Fibroblast of lung (primary cell): ENCODE measurements at places on chromosomes 6 and 20. TPM values are rescaled to one million over a fixed set of nuclear protein-coding genes. Genes with fewer than 3 reads are reported as not detected.
A peak's percentile ranks its signal among the peaks of the same experiment; 100 is the strongest.

GRCh38 chr6:16292942-16293341, 54.6 kb downstream of the GMPR start:
- DNase-seq = no peak

DNA sequence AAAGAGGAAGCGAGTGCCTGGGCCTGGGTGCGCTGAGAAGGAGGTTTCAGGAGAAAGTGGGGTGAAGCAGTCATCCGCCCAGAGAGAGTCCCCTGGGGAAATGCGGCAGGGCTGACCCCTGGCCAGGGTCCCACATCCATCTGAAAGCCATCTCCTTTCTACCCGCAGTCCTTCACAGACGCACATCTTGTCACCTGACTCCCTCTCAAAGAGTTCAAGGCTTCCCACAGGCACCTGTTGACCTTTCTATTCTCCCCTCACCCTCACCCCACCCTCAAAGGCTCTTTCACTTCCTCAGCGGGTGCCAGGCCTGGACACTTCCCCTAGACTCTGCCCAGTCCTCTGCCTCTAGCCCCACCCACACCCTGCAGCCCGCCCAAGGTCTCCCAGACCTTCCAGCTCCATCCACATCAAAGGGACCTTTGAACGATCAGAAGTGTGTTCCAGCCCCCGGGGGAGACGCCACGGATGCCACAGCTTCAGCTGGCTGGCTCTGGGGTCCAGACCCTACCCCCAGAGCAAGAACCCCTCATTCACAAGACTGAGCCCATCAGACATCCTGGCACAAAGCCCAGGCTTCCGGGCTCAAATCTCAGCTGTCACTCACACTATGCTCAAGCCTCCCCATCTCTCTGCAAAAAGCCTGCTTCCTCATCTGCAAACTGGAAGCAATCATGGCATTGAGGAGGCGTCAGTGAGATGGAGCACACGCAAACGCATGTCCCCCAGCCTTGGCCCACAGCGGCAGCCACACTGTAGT, 2.1 kb downstream of the CTSZ start:
- no peak for DNase-seq

- no peak for DNase-seq
These were observed 28.7 kb upstream of the PMEPA1 start for GRCh38 chr20:57738484-57738883.

The C6orf132 gene
- total RNA-seq = 1.0 and 1.2 TPM in 2 replicates

GRCh38 chr6:133242637-133243585, 1.8 kb downstream of the EYA4 start:
- peak; percentile 64 for DNase-seq

The KIF6 gene
- total RNA-seq = 0.77 and 0.83 TPM in 2 replicates

- no peak for DNase-seq
These were observed 313.7 kb upstream of the SUPT3H start for GRCh38 chr6:45691426-45691825.

GRCh38 chr20:24983896-24984295, 8.7 kb downstream of the APMAP start:
- DNase-seq = no peak

DNA sequence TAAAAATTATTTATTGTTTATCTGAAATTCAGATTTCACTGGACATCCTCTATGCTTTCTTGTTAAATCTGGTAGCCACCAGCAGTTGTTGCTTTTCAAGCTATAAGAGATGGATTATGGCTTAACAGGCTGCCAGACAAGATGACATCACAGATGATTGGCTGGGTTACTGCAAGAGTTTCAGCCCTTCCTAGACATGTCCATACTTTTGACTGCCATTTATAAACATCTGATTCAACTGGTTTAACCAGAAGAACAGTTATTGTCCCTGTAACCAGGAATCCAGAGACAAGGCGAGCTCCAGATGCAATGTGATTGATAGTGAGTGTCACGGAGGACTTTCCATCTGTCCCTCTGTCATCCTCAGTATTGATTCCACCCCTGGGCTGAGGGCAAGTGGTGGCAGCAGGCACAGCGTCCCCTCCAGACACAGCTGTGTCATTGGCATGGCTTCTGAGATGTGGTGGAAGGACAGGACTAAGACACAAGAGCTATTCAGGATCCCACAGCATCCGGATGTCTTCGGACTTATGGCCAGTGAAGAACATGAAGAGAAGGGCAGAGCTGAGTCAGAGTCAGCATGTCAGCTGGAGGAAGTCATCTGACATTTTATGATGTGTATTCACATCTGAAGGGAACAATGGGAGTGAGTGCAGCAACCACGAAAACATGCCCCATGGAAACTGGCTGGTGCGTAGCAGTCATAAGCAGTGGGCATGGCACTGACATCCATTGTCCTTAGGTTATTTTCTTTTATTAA, 284.5 kb upstream of the CDYL start:
- peak; percentile 9 for DNase-seq

DNA sequence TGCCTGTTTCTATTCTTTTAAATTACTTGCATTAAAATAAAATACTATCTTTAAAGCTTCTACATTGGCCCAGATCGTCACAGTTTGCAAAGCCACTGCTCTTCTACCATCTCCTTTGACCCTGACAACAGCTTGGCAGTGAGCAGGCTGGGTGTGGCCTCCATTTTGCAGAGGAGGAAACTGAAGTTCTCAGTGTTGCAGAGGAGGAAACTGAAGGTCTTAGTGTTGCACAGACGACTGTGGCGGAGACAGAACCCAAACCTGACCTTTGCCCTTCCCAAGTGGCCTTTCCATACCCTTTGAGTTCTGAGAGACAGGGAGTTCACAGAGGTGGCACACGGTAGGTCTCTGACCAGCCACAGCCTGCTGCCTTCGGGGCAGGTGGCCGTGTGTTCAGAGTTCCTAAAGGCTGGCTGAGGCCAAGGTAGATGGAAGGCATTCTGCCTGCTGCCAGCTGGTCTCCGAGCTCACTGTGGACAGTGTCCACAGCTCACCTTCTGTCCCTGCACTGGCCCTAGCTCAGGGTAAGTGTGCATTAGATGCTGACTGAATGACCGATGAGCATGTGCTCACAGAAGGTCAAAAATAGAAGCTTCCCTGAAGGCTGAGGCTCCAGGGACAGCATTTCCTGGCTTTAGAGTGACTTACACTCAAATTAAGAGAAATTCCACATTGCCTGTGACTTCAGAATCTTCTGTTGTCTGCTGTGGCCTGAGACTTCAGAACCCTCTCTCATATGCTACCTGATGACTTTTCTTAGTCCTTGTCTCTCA, 113.5 kb upstream of the SLC24A3 start:
- no peak for DNase-seq

DNA sequence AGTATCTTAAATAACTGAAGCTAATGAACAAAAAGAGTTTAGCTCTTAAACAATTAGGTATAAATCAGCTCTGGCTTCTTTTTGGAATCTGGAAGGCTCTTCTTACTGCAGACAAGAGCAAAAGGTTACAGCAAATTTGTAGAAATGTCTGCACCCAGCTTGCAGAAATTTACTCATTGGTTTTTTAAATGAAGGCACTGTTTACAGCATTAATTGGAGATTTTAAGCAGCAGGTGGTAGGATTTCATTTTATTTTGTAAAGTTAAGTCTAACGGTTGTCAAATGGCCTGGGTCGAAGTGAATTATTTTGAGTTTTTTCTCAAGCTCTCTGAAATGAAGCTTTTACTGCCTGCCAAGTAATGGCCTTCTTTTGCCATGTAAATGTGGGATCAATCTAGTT, 102.1 kb downstream of the NRSN1 start:
- no peak for DNase-seq

DNA sequence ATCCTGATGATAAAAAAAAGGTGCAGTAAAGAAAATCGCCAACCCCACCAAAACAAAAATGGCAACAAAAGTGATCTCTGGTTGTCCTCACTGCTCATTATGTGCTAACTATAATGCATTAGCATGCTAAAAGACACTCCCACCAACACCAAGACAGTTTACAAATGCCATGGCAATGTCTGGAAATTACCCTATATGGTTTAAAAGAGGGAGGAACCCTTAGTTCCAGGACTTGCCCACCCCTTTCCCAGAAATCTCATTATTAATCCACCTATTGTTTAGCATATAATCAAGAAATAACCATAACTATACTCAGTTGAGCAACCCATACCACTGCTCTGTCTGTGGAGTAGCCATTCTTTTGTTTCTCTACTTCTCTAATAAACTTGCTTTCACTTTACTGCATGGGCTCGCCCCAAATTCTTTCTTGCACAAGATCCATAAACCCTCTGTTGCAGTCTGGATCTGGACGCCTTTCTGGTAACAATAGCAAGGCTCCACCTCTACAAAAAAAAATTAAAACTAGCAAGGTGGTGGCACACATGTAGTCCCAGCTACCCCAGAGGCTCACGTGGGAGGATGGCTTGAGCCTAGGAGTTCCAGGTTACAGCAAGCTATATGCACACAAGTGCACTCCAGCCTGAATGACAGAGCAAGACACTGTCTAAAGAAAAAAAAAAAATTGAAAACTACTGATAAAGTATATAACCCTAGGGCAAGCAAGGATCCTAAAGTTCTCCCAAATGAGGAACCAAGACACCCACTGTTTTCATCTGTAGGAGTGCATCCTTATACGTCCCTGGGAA, 278.8 kb upstream of the JARID2 start:
- no peak for DNase-seq

The TSHZ2 gene
- total RNA-seq = 2.6 and 5.4 TPM in 2 replicates

GRCh38 chr6:89161326-89162046, 15.6 kb downstream of the PM20D2 start:
- peak; percentile 87 for DNase-seq

GRCh38 chr20:37755665-37756064, 61.8 kb downstream of the CTNNBL1 start:
- no peak for DNase-seq

GRCh38 chr20:17889226-17889625, 79.4 kb downstream of the SNX5 start:
- DNase-seq = peak; percentile 68

- no peak for DNase-seq
These were observed 50.5 kb upstream of the SCAF8 start for GRCh38 chr6:154682633-154683125.

The MOG gene
- total RNA-seq = not detected in 2 replicates

The ACSS1 gene
- total RNA-seq = 1.3 and 3.9 TPM in 2 replicates

The ZSWIM1 gene
- total RNA-seq = 3.1 and 4.5 TPM in 2 replicates

DNA sequence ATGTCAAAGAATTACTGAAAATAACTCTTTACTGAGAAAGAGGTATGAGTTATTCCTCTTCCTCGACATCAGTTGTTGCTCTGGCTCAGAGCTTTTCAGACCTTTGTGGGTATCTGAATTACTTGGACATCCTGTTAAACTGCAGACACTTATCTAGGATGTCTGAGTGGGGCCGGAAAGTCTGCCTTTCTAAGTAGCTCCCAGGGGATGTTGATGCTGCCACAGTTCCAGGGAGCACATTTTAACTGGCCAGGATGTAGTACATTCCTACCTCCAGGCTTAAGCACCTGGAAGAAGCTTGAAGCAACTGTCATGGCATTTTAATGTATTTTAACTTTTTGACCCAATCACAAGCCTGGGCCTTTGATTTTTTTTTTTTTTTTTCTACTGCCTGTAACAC, 265.8 kb upstream of the PLCB4 start:
- DNase-seq = no peak

DNA sequence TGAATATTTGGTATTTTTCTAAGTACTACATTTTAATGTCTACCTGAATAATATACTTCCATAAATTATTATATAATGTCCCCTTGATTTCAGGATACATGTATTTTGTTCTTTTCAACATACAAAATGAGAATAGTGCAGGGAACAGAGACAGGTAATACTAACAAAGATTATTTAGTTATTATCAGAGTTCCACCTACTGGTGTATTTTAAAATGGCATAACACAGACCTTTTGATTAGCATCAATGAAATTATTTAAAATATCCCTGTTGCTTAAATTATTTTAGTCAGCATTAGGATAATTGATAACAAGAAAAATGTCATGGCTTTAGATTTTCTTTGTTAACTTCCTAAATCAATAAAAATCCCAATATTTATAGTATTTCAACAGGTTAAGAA, 184.0 kb downstream of the PRDM13 start:
- no peak for DNase-seq

The VAPB gene
- 10.8 and 13.0 TPM in 2 replicates for total RNA-seq

GRCh38 chr6:150876598-150876997, 11.1 kb downstream of the MTHFD1L start:
- DNase-seq = peak; percentile 59

The PAK5 gene
- total RNA-seq = not detected in 2 replicates

The RALY gene
- 54.2 and 57.1 TPM in 2 replicates for total RNA-seq

GRCh38 chr6:152952866-152953509, 29.9 kb downstream of the FBXO5 start:
- peak; percentile 35 for DNase-seq

GRCh38 chr6:38348371-38348770, 291.4 kb downstream of the BTBD9 start:
- DNase-seq = no peak

- no peak for DNase-seq
These were observed 7.8 kb downstream of the RWDD1 start for GRCh38 chr6:116579143-116579542.
